NCI-H1105 treated with DMSO at 0.1 percent for 48 hours (cell line): ENCODE measurements at places on chromosomes 5 and 9.

- no peak for DNase-seq
Observed at GRCh38 chr9:106479679-106480078, 383.3 kb upstream of the ZNF462 start.

GRCh38 chr9:35518225-35518821, 28.4 kb downstream of the RUSC2 start:
- no peak for DNase-seq

DNA sequence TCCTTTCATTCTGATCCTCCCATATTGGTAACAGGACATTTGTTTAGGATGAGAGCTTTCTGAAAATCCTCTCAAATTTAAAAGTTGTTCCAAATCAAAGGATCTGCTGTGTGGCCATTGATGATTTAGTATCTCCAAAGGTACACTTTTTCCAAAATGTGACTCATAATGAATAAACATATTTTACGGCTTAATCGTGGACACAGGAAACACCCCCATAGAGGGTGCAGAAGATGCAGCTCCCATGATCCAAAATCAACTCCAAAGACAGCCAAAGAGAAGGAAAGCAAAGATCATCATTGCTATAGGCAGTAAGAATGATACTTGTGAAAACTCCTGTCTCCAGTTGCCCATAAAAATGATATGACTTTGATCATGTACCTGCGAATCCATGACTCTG, 239.7 kb downstream of the PIK3R1 start:
- DNase-seq, result no peak

- DNase-seq, result no peak
Observed at GRCh38 chr5:62791059-62791458, 212.4 kb downstream of the LRRC70 start.

DNA sequence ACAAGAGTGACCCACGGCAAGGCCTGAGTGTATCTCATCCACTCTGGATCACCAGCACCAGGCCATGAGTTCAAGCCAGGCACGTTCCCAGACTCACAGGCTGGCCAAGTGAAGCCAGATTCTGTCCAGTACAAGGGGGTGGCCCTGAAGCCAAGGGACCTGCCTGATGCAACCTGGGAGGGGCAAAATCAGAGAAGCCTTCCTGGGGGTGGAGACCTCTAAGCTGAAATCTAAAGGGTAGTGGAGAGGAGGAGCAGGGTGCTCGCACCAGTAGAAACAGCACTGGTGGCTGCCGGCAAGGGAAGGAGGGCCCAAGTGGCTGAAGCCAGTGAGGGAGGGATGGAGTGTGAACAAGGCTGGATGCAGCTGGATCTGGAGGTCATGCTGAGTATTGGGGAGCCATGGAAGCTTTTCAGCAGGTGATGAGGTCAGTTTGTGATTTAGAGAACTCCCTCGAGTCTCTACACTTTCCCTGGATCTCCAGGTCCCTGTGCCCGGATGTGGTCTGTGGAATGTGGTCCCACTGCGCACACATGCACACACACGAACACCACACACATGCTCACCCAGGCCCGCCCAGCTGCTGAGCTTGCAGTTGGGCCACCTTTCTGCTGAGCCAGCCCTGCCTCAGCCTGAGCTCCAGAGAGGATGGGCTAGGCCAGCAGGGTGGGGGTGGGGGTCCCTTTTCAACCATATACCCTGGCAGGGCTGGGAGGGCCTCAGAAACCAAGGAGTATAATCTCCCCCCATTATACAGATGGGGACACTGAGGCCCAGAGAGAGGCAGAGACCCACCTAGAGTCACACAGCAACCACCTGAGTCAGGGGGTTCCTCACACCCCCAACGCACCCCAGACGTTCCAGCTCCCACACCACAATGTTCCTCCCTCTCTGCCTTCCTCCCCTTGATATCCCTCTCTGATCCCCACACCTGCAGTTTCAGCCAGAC, 1.6 kb downstream of the PIP5KL1 start:
- no peak for DNase-seq

GRCh38 chr5:169416583-169417196, 115.8 kb upstream of the SLIT3 start:
- no peak for DNase-seq

DNA sequence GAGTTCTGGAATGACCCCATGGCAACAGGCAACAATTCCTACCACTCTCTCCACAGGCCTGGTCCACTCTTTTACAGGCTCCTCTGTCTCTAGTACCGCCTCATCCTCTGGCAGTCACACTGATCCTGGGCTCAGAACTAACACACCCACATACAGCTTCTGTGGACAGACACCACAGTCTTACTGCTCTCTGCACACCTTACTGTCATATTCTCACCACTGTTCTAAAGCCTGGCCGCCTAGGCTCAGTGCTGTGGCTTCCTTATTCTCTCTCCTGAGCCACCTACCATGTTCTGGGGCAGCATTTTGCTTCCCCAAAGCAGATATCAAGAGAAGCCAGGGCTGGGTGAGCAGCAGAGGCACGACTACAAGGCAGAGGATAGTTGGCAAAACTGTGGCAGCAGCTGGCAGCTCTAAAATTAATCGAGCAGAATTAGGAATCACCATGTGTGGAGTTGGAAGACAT, 14.8 kb downstream of the REEP5 start:
- DNase-seq, result no peak

DNA sequence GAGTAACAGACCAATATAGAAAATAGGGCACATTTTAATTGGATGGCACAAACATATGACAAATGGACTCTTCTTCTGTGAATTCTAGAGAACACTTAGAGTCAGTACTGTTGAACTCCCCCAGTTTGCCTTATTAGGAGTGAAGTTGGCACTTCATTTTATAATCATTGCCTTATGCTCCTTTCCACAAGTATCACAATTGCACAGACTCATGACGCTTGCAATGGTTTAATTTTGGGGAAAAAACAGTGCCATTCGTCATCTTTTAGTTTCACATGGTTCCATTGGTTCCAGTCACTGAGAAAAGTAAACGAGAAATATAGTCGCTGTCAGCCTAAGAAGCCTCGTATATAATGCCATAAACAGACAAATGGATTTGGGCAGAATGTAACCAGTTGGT, 71.2 kb downstream of the LURAP1L start:
- no peak for DNase-seq

GRCh38 chr5:132020568-132021339, 9.3 kb upstream of the ACSL6 start:
- no peak for DNase-seq

DNA sequence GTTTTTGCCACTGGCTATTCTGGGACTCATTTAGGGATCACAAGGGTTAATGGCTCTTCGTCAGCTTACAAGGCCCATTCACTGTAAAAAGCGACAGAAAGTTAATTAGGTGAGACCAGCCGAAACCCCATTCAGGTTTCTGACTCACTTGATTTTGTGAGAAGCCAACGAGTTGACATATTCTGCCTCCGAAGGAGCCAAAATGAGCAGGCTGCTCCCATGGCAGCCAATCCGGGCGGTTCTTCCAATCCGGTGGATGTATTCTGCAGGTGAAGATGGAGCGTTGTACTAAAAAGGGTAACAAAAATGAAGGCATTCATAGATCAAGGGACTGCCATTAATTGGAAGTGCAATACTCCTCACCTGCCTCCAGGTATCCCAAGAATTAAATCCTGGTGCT, 39.7 kb downstream of the DDX31 start:
- no peak for DNase-seq

DNA sequence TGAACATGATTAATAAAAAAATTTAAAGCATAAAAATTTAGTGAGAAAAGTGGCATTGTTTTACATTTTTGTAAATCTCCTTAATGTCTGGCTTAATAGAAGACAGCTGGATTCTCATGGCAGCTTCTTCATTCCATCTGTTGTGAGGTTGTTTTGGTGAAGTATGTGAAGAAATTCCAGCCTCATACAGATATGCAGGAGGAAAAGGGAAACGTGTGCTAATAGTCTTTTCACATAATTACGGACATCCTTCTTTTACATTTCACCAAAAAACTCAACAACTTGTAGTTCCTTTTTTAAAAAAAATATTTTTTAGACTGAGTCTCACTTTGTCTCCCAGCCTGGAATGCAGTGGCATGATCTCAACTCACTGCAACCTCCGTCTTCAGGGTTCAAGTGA, 46.9 kb downstream of the HACD4 start:
- DNase-seq, result no peak

DNA sequence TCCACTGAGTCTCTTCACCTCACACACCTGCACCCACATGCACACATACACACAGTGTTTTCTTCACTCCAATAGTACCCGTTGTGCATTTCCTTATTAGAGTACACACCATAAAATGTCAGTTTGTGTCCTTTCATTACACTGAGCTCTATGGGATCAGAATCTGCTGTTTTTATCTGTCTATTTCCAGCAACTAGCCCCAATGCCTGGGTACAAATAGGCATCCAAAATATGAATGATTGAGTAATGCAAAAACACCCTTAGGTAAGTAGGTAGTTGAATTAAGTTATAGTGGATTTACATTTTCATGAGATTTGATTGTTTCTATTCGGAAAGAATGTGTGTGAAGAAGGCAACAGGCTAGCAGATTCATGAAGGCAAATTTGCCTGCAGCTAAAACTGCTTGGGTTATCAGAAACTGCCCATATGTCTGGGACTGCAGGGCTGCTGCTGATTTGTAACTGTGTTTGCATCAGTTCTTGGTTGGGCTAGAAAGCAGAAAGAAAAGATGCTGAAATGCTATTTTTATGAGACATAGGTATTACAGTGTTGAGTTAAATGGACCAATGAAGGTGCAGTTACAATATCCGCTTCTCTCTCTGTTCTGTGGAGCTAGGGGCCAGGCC, 26.9 kb downstream of the PPP3R2 start:
- DNase-seq, result no peak

DNA sequence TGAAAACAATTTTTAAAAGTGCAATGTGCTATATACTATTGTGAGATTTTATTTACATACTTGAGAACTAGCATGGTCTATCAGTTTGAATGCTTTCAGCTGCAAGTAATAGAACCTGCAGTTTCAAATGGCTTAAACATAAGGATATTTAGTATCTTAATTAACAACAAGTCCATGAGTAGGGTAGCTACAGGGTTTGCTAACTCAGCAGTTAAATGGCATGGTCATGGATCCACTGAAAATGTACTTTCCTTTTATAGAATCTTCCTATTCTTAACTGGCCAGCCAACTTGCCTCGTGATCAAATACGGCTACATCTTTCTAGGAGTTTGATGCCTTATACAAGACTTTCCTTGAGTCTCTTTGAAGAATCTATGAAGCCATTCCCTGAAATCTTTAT, 452.8 kb upstream of the SEMA6A start:
- no peak for DNase-seq

GRCh38 chr9:35557320-35557719, 47.7 kb upstream of the TESK1 start:
- no peak for DNase-seq

GRCh38 chr5:141695627-141696215, 13.7 kb upstream of the ARAP3 start:
- peak; percentile 53 for DNase-seq

GRCh38 chr5:54645882-54646355, 128.4 kb downstream of the SNX18 start:
- DNase-seq, result no peak

- DNase-seq, result no peak
Observed at GRCh38 chr5:92676215-92677165, 904.5 kb downstream of the NR2F1-AS1 start.
